ENCODE measurements at places on chromosomes 7 and 10.

DNA sequence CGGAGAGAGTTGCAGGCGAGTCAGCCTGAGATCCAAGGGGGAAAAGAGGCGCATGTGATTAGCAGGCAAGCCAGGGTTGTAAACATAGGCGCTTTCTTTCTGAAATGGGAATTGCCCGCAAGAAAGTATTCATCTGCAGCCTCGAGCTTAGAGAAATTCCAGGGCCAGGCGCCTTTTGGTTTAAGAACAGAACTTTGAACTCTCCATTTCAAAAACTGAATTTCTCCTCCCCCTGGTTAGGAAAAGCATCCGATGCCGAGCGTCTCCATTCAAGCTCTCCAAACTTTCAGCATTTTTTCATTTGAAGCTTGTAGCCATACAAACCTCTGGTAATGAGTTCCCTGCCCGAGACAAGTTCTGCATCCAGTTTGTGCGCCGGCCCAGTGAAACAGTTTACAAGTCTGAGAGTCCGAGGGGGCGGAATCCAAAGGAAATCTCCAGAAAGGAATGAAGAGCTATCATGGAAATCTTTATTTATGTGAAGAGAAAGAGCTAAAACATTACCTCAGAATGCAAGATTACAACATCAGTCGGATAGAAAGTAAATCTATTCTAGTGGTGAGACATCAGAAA lies 69.9 kb downstream of the FAM204A start:
- no peak for DNase-seq

GRCh38 chr10:89565180-89565579 lies 29.8 kb upstream of the SLC16A12 start:
- no peak for DNase-seq

- no peak for DNase-seq
These were observed 9.5 kb downstream of the ZFAND2A start for GRCh38 chr7:1150400-1151002.

GRCh38 chr10:114920459-114920858 lies 17.5 kb upstream of the TRUB1 start:
- no peak for DNase-seq

DNA sequence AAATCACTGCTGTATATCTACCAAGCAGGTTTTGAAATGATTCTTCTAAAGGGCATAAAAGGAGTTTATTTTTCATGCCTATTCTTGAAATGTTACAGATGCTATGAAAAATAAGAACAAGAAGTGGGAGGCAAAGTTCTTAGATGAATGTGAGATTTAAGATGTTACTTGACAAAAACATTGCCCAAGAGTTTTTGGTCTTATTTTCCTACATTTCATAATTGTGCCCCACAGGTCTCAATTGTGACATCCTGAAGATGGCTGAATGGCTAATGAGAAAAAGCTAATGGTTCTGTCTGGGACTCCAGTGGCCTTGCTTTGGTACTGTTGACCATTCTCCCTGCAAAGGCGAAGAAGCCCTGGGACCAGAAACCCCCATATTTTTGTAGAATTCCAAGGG lies 43.0 kb upstream of the IFRD1 start:
- DNase-seq, result no peak

GRCh38 chr10:132637477-132638129 lies 100.0 kb downstream of the INPP5A start:
- DNase-seq, result no peak

GRCh38 chr10:3043512-3044368 lies 23.6 kb upstream of the PFKP start:
- no peak for DNase-seq

- DNase-seq, result no peak
These were observed 19.8 kb upstream of the NUP205 start for GRCh38 chr7:135537905-135538304.

GRCh38 chr10:58453105-58453504 lies 59.6 kb upstream of the BICC1 start:
- no peak for DNase-seq

DNA sequence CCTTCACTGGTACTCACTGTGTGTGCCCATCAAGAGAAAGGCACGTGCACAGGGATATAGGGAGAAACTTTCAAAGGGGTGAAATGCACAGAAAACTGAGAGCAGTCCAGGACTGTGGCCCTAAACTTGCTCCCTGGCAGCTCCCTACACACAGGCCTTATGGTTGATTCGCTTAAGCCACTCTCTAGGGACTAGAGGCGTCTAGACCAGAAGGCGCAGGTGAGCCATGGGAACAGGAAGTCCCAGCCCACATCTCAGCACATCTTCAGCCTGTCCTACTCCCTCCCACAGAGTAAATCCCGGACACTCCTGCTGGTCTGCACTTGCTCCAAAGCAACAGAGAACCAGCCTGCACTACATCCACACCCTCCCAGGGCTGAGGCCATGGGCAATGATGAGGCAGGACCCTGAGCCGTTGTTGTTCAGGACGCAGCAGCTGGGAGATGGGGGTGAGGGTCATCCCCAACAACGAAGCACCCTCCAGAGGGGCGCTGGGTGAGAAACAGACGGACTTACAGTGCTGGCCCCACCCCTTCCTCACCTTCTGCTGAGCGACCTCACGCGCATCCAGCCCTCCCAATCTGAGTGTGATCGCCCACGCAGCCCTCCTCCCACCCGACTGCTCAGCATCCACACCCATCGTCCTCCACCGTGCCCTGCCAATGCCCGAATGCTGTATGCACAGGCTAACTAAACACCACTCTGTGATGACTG lies 109.3 kb downstream of the TNS3 start:
- DNase-seq, result no peak

DNA sequence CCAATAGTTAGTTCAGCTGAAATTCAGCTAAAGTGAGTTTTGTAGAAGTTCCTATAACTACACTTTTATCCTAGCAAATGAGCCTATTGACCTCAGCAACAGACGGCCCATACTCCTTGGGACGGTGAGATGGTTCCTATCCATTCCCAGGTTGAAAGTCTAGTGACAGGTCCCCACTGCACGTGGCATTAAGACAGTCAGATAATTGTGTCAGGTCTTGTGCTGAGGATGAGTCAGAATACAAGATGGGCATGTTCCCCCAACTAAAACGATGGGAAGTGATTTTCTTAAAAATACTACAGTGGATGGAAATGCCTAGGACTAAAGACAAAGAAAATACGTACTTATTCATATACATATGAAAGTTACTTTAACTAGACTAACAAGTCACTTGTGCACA lies 2.1 kb downstream of the CAV1 start:
- no peak for DNase-seq

- DNase-seq, result no peak
These were observed 37.9 kb downstream of the SLC25A28 start for GRCh38 chr10:99582255-99582770.

GRCh38 chr10:59082249-59082648 lies 94.2 kb upstream of the PHYHIPL start:
- DNase-seq, result no peak

GRCh38 chr10:119205894-119206602 lies 1.3 kb upstream of the GRK5 start:
- peak; percentile 5 for DNase-seq

DNA sequence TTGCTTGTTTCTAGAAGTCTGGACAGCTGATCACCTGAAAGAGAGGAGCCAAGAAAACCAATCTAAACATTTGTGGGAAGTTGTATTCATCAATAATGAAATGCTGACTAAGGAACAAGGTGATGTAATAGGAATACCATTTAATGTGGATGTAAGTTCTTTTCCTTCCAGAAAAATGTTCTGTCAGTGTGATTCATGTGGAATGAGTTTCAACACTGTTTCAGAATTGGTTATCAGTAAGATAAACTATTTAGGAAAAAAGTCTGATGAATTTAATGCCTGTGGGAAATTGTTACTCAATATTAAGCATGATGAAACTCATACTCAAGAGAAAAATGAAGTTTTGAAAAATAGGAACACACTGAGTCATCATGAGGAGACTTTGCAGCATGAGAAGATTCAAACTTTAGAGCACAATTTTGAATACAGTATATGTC lies 39.8 kb upstream of the ZNF37A start:
- DNase-seq, result no peak

- DNase-seq, result no peak
These were observed 222.4 kb upstream of the GRB10 start for GRCh38 chr7:51005074-51005473.

GRCh38 chr10:44659320-44659719 lies 251.8 kb upstream of the TMEM72 start:
- DNase-seq, result no peak

DNA sequence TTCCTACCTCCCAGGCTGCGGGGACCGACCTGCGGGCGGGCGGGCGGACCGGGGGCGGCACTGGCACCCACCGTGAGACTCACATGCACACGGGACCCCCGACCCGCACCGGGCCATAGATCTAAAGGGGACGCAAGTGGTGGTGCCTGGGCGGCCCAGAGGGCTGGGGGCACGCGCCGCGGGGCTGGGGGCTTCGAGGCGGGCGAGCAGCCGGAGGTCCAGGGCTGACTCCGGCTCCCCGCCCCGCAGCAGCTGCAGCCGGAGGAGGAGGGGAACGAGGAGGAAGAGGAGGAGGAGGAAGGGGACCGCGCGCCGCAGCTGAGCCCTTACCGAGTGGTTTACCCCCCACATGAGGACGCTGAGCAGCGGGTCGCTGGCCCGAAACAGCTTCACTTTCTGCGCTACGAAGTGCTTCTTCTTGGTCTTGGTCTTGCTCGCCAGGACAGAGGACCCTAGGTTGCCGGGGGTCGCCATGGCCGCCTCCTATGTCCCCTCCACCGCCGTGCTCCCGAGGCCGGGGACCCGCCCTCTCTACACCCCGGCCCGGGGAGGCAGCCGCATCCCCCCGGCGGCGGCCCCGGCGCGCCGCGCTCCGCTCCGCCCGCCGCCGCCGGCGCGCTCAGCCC lies 412 bp downstream of the PIP4K2A start:
- no peak for DNase-seq

GRCh38 chr10:79250259-79250658 lies 97.0 kb upstream of the PPIF start:
- DNase-seq, result no peak

GRCh38 chr10:53115660-53116059 lies 343.1 kb upstream of the MBL2 start:
- no peak for DNase-seq

DNA sequence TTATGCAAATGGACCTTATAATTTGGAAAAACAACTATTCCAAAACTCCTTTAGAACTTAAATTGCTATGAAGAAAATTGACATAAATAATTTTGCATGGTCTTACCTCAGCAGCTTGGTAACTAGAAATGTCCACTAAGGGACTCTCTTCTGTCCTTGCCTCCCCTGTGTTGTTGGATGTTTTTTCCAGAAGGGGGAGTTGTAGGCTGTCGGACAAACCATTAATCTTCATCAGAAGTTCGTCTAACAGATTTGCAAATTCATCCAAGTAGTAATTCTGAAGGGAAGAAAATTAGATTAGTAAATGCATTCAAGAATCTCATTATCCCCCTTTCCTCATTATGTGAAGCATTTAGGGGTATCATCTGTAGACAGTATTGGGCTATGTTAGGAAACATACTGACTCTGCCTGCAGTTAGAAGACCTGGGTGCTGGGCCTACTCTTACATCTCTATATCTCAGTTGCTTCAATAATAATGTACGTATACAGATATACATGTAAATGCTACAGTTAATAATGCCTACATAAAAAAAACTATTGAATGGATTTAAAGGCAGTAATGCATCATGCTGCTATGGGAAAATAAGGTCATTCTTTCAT lies 155.6 kb downstream of the PKD1L1 start:
- no peak for DNase-seq

DNA sequence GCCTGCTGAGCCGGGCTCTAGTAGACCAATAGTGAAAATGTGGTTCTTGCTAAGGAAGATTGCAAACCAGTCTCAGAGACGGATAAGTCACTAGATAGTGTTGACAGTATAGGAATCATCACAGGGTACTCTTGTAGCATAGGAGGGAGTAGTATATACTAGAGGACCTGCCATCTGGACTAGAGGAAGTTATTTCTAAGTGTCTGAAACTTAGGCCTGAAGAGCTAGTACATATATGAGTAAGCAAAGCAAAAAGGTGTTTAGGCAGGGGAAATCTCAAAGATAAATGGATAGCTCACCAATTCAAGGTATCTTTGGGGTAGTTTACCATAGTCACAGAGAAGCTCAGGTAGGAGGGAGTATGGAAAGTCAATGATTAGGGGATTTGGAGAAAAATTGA lies 428.1 kb downstream of the CNTNAP2 start:
- DNase-seq, result no peak

GRCh38 chr10:96675846-96676245 lies 44.5 kb downstream of the PIK3AP1 start:
- no peak for DNase-seq

DNA sequence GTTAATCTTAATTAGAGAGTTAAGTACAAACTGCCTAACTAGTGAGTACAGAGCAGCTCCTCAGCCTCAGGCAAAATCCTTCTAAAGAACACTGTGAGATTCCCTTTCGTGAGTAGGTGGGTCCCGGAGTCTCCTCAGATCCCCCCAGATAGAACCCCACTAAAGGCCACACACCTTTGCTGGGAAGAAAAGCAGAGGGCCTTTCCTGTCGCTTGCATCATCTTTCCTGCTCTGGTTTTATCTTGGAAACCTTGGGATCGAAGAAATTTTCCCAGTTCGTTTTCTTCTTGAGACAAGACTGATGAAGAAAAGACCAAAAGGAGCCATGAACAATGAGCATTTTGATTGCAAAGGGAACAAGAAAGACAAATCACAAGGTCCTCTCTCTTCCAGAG lies 40.9 kb downstream of the ICA1 start:
- no peak for DNase-seq

All from stimulated activated CD8-positive, alpha-beta memory T cell treated with anti-CD3 and anti-CD28 coated beads, Interleukin-12 subunit alpha, Interleukin-12 subunit beta, amount 100 ng/mL, for 4 hours (primary cell).